ENCODE measurements at places on chromosomes 1 and 21.

GRCh38 chr1:213393860-213394259 is 342.8 kb downstream of the RPS6KC1 start:
- no peak for DNase-seq

DNA sequence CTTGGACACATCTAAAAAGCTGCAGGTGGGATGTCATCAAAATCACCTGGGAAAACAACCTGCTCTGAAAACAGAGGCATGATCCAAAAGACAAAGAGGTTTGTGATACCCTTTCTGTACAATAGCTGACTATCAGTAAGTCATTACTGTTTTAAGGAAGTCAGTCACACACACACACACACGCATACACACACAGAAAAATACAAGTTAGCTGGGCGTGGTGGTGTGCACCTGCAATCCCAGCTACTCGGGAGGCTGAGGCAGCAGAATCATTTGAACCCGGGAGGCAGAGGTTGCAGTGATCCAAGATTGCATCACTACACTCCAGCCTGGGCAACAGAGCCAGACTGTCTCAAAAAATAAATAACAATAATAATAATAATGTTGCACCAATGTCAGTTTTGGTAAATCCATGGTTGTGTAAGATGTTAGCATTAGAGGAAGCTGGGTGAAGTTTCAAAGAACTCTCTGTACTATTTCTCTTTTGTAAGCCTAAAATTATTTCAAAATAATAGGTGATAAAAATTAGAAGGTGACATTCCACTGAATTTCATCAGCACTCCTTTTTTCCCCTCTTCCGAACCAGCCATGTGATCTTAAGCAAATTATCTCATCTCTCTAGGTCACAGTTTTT is 9.9 kb upstream of the HLCS start:
- no peak for DNase-seq

DNA sequence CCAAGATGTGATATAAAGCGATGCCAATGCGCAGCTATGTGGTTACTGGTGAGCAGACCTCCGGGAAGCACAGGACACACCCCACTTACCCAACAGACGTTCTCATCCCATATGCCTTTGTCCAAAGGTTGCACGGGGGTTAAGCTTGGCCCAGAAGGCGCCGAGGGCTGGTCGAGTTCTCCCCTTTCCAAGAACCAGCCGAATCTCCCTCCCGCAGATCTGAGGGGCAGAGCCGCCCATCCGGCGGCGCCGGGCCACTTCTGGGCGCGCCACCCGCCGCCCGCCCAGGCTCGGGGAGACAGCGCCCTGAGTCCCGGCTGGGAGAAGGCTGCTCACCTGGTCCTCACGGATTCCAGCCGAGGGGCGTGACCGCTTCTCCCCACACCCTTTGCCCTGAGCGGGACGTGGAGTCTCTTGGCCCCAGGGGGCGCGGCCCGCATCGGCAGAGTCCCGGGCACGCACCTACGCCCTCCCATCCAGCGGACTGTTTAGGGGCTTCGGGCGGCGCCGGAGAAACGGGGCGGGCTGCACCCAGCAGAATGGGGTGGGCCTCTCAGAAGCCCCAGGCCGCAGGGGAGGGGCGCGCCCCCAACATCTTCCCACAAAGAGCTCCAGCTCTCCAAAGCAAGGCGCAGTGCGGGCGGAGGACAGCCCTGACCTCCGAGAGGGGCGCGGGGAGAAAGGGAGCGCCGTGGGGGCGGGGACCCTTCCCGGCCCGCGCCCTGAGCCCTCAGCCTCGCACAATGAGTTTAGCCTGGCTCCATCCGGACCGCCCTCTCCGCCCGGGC is 615 bp downstream of the GPR161 start:
- no peak for DNase-seq

- no peak for DNase-seq
Observed at GRCh38 chr21:29096218-29097015, 23.0 kb upstream of the CCT8 start.

- DNase-seq = no peak
Observed at GRCh38 chr1:90994461-90994860, 27.4 kb downstream of the ZNF644 start.

- DNase-seq = no peak
Observed at GRCh38 chr1:205813755-205814058, 709 bp upstream of the SLC41A1 start.

GRCh38 chr1:53715478-53715877 is 23.5 kb downstream of the GLIS1 start:
- no peak for DNase-seq

GRCh38 chr21:20459838-20460237 is 538.4 kb upstream of the NCAM2 start:
- no peak for DNase-seq

DNA sequence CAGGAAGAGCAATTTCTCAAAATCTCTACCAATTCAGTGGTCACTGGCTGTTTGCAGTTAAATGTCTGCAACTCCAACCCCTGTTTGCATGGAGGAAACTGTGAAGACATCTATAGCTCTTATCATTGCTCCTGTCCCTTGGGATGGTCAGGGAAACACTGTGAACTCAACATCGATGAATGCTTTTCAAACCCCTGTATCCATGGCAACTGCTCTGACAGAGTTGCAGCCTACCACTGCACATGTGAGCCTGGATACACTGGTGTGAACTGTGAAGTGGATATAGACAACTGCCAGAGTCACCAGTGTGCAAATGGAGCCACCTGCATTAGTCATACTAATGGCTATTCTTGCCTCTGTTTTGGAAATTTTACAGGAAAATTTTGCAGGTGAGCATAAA is 167.2 kb downstream of the CRB1 start:
- no peak for DNase-seq

DNA sequence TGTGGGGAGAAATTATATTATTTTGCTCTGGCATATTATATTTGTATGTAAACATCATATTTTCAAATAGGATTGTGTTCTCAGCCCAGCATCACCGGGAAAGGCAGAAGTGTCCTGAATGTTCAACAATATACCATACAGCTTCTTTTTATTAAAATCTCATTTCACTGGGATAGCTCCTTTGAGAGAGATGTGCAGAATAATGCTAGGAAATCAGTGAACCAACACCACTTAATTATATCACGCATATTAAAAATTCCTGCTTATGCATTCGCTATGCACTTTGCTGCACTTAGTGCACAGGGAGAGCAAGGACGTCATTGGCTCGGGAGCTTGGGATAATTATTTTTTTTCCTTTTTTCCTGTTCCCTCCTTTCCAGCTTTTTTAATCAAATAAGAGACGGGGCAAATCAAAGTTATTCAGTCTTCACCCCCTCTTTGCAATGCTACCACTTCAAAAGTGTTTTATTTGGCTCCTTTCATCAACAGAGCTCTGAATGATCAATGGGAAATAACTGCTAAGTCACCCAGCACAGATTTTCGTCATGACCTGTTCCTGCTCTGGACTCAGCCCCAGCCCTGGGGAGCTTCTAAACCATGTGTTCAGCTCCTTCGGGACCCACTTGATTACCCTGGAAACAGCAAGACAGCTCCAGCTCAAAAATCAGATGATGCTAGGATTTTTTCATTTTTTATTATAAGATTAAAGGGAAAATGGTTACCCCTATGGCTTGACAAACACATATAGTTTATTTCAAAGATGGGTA is 165.5 kb upstream of the DUSP10 start:
- no peak for DNase-seq

- DNase-seq = peak; percentile 75
Observed at GRCh38 chr1:1040004-1040991, 20.4 kb downstream of the AGRN start.

DNA sequence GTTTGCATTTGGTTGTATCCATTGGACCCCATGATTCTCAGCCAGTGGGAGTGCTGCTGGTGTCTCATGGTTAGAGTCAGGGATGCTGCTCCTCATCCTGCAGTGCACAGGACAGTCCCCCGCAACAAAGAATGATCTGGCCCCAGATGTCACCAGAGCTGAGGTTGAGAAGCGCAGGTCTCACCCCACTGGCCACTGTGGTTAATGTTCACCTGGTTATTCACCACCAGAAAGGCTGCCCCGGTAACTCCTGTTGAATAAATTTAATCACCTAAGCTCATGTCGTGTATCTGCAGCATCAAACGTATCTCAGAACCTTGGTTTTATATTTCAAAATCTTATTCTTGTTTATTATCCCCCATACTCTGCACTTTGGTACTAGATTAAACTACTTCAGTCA is 75.8 kb downstream of the ATP5PO start:
- no peak for DNase-seq

DNA sequence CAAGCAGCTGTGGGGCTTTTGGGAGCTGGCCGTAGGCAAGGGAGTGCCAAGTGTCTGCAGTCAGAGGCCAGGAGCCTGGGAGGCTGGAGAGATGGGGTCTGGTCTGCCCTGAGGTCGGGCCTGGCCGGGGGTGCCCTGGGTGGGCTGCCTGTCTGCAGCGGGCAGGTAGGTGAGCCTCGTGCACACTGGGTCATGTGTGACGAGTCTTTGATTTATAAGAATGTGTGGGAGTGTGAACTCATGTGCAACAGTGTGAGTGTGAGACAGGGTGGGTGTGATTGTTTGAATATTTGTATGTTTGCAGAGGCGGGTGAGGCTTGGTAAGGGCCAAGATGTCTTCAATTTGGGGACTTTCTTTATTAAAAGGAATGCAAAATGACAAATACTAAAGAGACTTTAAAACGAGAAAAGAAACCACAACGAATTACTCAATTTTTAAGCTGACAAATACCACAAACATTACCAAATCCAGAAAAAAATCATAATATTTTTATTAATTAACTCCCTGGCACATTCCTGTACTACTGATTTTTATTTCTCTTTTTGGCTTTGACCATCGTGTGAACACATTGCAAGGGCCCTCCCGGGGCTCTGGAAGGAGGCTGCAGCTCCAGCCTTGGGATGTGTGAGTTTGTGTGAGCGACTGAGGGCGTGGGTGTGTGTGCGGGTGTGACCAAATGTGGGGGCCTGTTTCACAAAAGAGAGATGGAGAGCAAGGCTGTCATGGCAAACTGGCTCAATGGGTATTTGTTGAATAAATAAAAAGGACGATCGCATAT is 110.3 kb upstream of the WNT4 start:
- no peak for DNase-seq

DNA sequence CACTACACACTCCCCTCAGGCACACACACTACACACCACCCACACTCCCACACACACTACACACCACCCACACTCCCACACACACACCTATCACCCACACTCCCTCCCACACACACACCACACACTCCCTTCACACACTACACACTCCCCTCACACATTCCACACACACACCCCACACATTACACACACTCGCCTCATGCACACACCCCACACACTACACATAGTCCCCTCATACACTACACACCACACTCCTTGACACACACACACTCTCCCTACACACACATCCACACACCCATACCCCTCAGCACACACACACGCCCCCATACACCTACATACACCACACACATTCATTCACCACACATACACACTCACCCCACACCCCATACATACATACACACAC is 31.0 kb upstream of the SELENON start:
- no peak for DNase-seq

DNA sequence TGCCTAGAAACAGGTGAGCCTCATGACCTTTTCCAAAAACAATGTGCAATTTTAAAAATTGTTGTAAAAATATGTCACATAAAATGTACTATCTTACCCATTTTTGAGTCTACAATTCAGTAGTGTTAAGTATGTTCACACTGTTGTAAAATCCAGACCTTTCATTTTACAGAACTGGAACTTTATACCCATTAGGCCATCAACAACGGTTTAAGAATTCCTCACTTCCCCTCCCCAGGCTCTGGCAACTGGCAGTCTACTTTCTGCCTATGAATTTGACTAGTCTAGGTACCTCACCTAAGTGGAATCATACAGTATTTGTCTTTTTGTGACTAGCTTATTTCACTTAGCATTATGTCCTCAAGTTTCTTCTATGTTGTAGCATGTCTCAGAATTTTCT is 8.6 kb downstream of the CTSE start:
- no peak for DNase-seq

DNA sequence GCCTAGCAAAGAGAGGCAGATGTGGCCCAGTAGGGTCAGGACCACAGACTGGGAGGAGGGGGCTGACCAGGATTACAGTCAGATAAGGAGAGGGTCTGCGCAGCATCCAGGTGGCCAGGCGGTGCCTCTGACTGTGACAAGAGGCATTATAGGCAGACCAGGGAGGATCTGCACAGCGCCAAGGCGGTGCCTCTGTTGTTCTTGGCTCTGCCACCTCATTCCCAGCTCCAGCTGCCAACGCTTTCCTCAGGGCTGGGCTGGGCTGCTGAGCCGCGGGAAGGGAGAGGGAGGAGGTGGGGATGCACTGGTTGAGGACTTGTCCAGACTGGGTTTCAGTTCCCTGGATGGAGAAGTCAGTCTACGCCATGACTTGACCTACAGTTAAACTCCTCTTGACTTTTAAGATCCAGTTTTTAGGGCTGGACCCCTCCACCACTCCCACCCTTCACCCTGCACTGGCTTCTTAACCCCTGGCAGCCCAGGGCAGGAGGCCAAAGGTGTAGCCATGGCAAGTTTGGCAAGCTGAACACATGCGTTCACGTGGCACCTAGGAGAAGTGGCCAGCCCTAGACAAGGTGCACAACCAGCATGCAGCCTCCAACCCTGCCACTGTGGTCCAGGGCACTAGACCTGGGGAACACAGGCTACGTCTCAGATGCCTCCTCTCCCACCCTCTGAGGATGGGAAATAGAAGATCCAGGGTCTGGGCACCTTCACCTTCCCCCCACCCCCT is 4.5 kb upstream of the CRABP2 start:
- no peak for DNase-seq

DNA sequence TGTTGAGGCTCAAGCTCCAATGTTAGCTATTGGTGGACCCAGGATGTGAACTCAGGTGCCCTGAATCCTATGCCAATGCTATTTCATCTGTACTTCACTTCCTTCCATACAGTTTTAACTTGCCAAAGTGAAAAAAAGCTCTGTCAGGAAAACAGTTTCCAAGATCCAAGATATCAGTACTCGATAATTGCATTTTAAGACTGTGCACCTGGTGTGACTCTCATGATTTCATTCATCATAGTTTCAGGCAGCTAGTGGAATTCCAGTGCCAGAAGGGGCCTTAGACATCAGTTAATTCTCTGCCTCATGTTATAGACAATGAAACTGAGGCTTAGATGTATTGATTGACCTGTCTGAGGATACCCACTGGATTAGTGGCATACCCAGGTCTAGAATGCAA is 26.5 kb upstream of the LEPR start:
- DNase-seq = no peak

DNA sequence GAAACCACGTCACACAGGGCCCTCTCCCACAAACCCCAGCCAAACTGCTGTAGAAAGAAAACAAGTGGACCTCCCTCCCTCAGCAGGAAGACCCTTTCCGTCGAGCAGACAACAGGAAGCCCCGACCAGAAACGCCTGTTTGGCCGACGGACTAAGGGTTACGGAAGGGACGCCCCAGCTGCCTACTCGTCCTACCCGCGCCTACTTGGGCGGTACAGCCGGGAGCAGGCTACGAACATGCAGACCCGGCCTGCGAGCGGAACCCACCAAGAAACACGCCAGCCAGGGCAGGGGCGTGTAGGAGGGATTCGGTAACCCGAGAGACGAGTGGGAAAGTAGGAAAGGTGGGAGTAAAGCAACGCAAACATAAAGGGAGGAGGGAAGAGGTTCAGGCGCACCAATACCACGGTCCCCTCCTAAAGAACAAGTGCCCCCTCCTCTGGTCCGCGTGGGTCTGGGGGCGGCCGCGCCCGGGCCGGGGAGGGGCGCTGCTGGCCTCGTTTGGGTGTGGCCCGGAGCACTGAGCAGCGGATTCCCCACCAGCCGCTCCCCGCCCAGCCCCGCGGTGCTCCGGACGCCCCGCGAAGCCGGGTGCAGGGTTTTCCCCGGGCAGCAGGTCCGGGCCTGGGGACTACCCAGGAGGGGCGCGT is 450 bp downstream of the S100A10 start:
- peak; percentile 38 for DNase-seq

Measured in activated CD8-positive, alpha-beta memory T cell treated with anti-CD3 and anti-CD28 coated beads, Interleukin-2, amount 50 U/mL, for 4 hours (primary cell).